ENCODE measurements at places on chromosomes 7 and 10. TPM values are rescaled to one million over a fixed set of nuclear protein-coding genes. Genes with fewer than 3 reads are reported as not detected.

GRCh38 chr10:71844084-71844483 lies 7.0 kb downstream of the PSAP start:
- no peak for DNase-seq

- no peak for DNase-seq
These were observed 29.8 kb downstream of the UBE3C start for GRCh38 chr7:157168571-157168970.

DNA sequence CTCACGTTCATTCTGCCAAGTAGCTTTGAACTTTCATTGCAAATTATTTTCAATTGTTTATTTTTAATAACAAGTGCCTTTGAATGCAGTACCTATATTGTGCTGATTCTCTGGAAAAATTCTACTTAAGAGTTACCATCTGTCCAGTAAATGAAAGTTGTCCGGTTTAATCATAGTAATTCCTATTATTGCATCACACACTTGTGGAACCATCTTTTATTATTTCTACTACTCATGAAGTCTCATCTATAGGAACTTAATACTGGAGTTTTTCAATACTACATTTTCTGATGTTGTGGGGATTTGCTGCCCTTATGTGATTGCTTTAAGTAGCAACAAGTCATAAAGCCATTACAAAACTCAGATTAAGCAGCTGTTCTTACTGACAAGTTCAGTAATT lies 16.5 kb upstream of the SKAP2 start:
- no peak for DNase-seq

Gene TAS2R41
- not detected for polyA plus RNA-seq

GRCh38 chr7:138064856-138065357 lies 11.4 kb upstream of the AKR1D1 start:
- no peak for DNase-seq

- no peak for DNase-seq
These were observed 35.8 kb downstream of the RASGEF1A start for GRCh38 chr10:43230909-43231522.

Gene LIPK
- not detected for polyA plus RNA-seq

- DNase-seq, result no peak
These were observed 72.5 kb upstream of the CTBP2 start for GRCh38 chr10:125232841-125233240.

- no peak for DNase-seq
These were observed 236.7 kb downstream of the BUB3 start for GRCh38 chr10:123390874-123391273.

Gene INMT
- polyA plus RNA-seq, result 0.93 TPM
